ENCODE measurements at places on chromosomes 12 and 14.

DNA sequence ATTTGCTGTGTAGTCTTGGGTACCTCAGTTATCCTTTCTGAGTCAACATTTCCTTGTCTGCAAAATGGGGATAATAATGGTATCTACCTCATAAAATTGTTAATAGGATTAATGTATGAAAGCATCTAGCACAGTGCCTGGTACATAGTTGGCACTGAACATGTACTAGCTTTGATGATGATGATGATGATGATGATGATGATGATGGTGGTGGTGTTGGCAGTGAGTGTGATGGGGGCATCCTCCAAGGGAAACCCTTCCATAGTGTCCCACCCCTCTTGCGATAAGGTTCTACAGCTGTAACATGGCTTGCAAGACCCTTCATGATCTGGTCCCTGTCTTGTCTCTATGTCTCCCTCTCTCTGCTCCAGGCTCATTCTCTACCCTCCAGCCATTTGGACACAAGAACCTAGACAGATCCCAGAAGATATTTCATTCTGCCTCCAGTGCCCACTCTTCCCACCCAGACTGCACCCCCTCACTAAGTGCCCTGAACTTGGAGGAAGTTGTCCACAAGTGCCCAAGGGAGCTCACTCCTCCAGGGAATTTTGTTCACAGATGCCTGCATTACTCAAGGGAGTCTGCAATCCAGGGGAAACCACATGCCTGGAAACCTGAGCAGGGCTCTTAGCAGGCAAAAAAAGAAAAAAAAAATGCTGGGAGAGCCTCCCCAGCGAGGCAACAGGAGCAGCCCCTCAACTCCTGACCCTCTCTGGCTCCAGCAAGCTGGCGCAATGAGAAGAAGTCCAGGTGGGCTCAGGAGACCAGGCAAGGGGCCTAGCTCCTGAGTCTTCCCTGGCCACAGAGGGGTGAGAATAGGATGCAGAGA is 10.1 kb upstream of the BDKRB1 start:
- no peaks in the 10 kb centered on the region for H3K4me1 ChIP-seq
- H3K36me3 ChIP-seq: no peaks in the 10 kb centered on the region
- no peaks in the 10 kb centered on the region for H3K27me3 ChIP-seq
- H3K27ac ChIP-seq: no peak overlapping the region
- no peak for DNase-seq

GRCh38 chr12:49946497-49946896 is 4.0 kb upstream of the AQP2 start:
- no peaks in the 10 kb centered on the region for H3K27me3 ChIP-seq
- H3K4me1 ChIP-seq: 0 out of 2 replicates have a peak, but pooled peaks cover 6% of the 10 kb centered on the region
- H3K4me3 ChIP-seq: no peak overlapping the region
- H3K27ac ChIP-seq: no peak overlapping the region
- H3K36me3 ChIP-seq: no peaks in the 10 kb centered on the region

- no peaks in the 10 kb centered on the region for H3K36me3 ChIP-seq
- DNase-seq: no peak
- no peak overlapping the region for H3K4me3 ChIP-seq
- H3K27me3 ChIP-seq: no peaks in the 10 kb centered on the region
Measured at GRCh38 chr14:34029921-34030334, 79.1 kb upstream of the EGLN3 start.

DNA sequence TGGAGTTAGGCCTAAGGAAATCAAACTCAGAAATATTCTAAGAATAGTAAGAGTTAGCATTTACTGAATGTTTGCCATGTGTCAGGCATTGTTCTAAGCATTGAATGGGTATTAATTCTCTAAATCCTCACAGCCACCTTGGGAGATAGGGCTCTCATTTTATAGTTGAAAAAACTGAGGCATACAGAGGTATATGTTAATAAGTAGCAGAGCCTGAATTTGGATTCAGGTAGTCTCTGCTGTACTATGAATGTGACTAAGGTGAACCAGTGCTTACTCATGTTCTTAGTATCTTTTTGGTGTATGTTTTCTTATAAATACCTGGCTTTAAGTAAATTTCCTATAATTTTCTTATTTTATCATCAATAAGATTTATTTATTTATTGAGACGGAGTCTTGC is 8.1 kb downstream of the ARF6 start:
- no peaks in the 10 kb centered on the region for H3K36me3 ChIP-seq
- no peak overlapping the region for H3K4me3 ChIP-seq
- H3K27ac ChIP-seq: no peak overlapping the region
- H3K27me3 ChIP-seq: no peaks in the 10 kb centered on the region
- H3K4me1 ChIP-seq: no peaks in the 10 kb centered on the region

GRCh38 chr14:61761959-61762786 is at the start of gene SNAPC1:
TSS of gene SNAPC1 (plus strand) at chr14:61762420. CDS start at chr14:61762461, 41 bp downstream.
- no peaks in the 10 kb centered on the region for H3K36me3 ChIP-seq
- peak; percentile 95 for DNase-seq
- H3K27me3 ChIP-seq: no peaks in the 10 kb centered on the region
- H3K4me1 ChIP-seq: no peaks in the 10 kb centered on the region
- peak within 1 kb of the TSS; percentile 81 for H3K4me3 ChIP-seq
- H3K27ac ChIP-seq: peak within 1 kb of the TSS; percentile 61

DNA sequence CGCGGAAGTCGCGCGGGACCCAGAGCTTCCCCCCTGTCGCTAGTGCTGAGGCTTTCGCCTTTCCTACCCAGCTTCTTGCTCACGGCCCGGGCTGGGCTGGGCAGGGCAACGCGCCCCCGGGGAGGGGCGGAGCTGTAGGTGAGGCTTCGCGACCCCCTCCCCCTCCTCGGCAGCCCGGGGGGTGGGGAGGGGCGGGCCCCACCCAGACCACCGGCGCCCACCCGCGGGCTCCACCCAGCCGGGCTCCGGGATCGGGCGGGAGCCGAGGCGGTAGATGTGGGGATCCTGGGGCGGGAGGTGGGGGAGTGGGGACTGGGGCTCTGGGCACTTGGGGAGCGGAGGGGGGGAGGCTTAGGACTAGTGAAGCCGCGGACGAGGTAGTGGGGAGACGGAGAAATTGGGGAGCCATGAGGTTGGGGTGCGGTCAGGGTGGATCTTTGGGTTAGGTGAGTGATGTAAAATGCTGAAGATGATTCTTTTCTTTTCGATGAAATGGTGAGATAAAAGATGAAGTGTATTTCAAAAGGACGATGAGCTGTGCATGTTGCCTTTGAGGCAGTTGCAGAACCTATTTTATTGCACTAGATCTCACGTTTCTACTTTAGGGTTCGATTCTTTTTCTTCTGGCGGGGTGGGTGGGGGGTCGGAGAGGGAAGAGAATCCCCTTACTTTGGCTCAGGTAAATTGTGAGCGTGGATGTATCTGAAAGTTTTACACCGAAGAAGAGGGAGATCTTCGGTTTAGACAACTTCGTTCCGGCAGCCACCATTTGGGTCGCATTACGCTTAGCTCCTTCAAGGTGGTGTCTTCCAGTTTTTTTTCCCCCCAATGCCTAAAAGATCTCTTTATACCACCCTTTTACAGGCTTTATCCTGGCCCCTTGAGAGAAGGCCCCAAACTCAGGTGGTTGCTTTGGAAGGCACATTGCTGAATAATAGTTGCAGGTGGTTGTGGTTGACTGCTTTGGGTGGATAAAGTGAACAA is 619 bp downstream of the ERC1 start:
- H3K4me3 ChIP-seq: peak overlapping the region; percentile 80
- peaks cover 26% of the 10 kb centered on the region for H3K4me1 ChIP-seq
- no peaks in the 10 kb centered on the region for H3K36me3 ChIP-seq
- no peak for DNase-seq
- H3K27me3 ChIP-seq: no peaks in the 10 kb centered on the region

- no peaks in the 10 kb centered on the region for H3K4me1 ChIP-seq
- no peak overlapping the region for H3K27ac ChIP-seq
- no peaks in the 10 kb centered on the region for H3K27me3 ChIP-seq
Measured at GRCh38 chr12:57142727-57143126, 4.7 kb downstream of the LRP1-AS start.

GRCh38 chr12:30926243-30927221 is at the start of gene TSPAN11:
TSS of gene TSPAN11 (plus strand) at chr12:30926748. CDS start at chr12:30953992, 27,244 bp downstream.
- no peak within 1 kb of the TSS for H3K4me3 ChIP-seq
- H3K4me1 ChIP-seq: no peaks in the 10 kb centered on the region
- DNase-seq: no peak

DNA sequence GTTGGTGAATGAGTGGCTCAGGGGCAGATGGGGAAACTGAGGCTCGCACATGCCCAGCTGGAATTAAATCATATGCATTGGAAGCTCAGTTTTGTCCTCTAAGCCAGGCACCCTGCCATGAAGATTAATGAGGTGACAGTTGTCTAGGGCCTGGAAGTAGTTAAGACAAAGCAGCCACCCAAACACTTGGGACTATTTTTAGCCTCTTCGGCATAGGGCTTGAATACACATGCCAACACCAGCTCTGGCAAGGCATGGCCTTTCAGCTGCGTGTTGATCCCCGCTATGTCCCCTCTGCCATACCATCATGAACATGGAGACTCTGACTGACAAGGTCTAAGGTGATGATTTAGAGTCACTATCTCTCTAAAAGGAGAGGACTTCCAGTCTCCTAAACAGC is 250.2 kb downstream of the KSR2 start:
- no peaks in the 10 kb centered on the region for H3K27me3 ChIP-seq
- no peak for DNase-seq
- no peaks in the 10 kb centered on the region for H3K36me3 ChIP-seq
- H3K4me3 ChIP-seq: no peak overlapping the region

DNA sequence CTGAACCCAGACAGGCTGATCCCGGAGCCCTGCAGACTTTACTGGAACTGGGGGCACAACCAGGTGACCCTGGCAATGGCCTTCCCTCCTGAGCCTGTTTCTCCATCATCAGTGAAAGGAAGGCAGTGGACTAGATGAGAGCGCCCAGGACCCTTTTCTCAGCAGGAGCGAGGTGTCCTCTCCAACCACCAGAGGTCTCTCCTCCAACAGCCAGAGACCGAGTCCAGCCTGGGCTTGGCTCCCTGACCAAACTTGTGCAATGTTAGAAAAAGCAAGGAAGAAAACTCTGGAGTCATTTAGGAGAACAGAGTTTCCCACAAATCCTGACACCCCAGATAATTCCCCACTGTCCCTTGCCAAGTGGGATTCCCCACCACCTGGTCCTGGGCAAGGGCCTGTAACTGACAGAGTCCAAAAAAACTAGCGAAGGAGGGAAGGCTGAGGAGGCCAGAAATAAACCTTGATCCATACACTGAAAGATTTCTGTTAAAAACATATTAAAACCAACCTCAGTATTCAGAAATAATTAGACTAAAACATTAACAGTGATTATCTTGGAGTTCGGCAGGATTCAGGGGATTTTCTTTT is 9.0 kb downstream of the RPS6KL1 start:
- no peak overlapping the region for H3K4me3 ChIP-seq
- H3K27me3 ChIP-seq: no peaks in the 10 kb centered on the region
- H3K27ac ChIP-seq: no peak overlapping the region
- DNase-seq: no peak
- H3K4me1 ChIP-seq: no peaks in the 10 kb centered on the region

GRCh38 chr12:76143343-76144244 is 59.1 kb upstream of the NAP1L1 start:
- DNase-seq: peak; percentile 94
- H3K27me3 ChIP-seq: peaks cover 7% of the 10 kb centered on the region
- no peak overlapping the region for H3K27ac ChIP-seq
- H3K4me3 ChIP-seq: no peak overlapping the region
- H3K4me1 ChIP-seq: peaks cover 15% of the 10 kb centered on the region
- H3K36me3 ChIP-seq: no peaks in the 10 kb centered on the region

DNA sequence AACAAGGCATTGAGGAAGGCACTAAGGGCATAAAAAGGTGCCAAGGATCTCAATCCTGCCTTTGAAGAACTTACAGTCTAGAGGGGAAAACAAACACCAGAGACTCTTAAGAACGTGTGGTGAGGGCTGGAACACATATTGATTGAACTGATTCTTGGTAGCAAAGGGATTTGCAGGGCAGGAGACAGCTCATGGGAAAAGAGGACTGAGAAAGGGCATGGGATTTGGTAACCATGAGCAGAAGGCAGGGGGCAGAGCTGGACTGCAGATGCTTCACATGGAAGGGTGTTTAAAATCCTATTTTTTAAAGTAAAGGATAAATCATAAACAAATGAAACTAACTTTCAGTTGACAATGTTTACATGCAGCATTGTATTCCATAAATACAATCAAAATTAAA is 203.1 kb downstream of the ITPR2 start:
- H3K4me3 ChIP-seq: no peak overlapping the region
- H3K27me3 ChIP-seq: no peaks in the 10 kb centered on the region
- H3K4me1 ChIP-seq: no peaks in the 10 kb centered on the region
- no peak for DNase-seq
- no peak overlapping the region for H3K27ac ChIP-seq
- no peaks in the 10 kb centered on the region for H3K36me3 ChIP-seq

DNA sequence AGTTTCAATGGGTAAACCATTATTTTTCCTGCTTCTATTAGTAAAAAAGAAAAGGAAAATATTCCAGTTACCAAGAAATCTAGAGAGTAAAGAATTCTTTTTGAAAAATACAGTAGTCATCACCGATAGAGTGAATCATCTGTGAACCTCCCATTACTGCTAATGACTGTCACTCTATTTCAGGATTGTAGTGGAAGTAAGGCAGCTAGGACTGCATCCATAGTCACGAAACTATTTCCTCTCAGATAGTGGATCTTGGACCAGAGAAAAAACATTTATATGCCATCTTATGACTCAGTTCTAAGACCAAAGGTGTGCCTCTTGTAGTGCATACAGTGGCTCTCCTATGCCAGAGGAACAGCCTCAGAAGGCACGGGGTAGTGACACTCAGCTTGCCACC is 173.9 kb upstream of the PLEKHA5 start:
- no peaks in the 10 kb centered on the region for H3K36me3 ChIP-seq
- no peaks in the 10 kb centered on the region for H3K27me3 ChIP-seq
- no peak for DNase-seq
- no peak overlapping the region for H3K27ac ChIP-seq

GRCh38 chr12:94126067-94126466 is 22.3 kb upstream of the PLXNC1 start:
- H3K4me1 ChIP-seq: peaks cover 11% of the 10 kb centered on the region
- H3K36me3 ChIP-seq: no peaks in the 10 kb centered on the region
- H3K27ac ChIP-seq: no peak overlapping the region
- no peak for DNase-seq

DNA sequence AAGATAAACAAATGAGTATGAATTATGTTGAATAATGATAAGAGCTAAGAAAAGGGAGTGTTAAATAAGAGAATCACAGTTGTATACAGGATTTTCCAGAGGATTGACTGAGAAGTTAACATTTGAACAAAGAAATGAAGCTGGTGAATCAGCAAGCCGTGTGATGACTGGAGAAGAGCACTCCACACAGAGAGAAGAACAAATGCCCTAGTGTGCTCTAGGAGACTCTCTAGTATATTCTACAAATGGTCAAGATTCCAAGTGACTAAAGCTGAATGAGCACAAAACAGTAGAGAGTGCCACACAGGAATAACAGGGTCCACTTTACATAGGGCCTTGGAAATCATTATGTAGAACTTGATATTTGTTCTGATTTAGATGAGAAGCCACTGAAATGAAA is 587.1 kb upstream of the ATXN7L3B start:
- H3K36me3 ChIP-seq: no peaks in the 10 kb centered on the region
- no peak overlapping the region for H3K27ac ChIP-seq
- no peak overlapping the region for H3K4me3 ChIP-seq
- no peaks in the 10 kb centered on the region for H3K4me1 ChIP-seq
- H3K27me3 ChIP-seq: no peaks in the 10 kb centered on the region
